ENCODE measurements at places on chromosomes 4 and X. TPM values are rescaled to one million over a fixed set of nuclear protein-coding genes. Genes with fewer than 3 reads are reported as not detected.

Gene PPP4R3C
- total RNA-seq = not detected

Gene GABRG1
- total RNA-seq = not detected

Gene STPG2
- total RNA-seq = not detected

Gene SYTL4
- total RNA-seq = 6.5 TPM

Gene CT45A3
- not detected for total RNA-seq

Gene GRXCR1
- total RNA-seq = not detected

Gene ZIC3
- total RNA-seq = not detected
